ENCODE measurements at places on chromosomes 11 and 22.

- no peak for DNase-seq
Observed at GRCh38 chr11:132627981-132628380, 904.3 kb downstream of the OPCML start.

- peak; percentile 22 for DNase-seq
Observed at GRCh38 chr11:23021287-23021863, 161.1 kb upstream of the CCDC179 start.

GRCh38 chr22:40534379-40535188 lies 101.9 kb downstream of the MRTFA start:
- no peak for DNase-seq

DNA sequence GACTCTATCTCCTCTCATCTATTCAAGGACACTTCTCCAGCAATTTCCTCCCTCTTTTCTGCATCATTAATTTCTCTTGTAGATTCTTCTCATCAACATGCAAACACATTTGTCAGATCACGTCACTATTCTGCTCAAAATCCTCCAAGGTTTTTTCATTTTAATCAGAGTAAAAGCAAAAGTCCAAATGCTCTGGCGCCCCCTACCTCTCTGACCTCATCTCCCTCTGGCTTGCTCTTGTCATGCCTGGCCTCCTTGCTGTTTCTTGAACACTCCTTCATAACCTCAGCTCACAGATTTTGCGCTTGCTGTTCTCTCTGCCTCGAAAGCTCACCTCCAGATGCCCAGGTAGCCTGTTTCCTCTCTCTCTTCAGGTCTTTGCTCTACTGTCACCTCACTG lies 22.4 kb downstream of the RTCB start:
- DNase-seq: no peak

DNA sequence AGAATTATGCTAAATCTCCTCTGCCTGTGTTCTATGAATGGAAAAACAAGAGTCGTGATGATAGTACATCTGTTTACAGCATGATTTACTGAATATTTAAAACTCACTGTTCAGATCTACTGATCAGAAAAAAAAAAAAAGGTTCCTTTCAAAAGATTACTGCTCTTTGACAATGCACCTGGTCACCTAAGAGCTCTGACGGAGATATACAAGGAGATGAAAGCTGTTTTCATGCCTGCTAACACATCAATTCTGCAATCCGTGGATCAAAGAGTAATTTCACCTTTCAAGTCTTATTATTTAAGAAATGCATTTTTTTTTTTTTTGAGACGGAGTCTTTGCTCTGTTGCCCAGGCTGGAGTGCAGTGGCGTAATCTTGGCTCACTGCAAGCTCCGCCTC lies 30.7 kb downstream of the CLTCL1 start:
- no peak for DNase-seq

DNA sequence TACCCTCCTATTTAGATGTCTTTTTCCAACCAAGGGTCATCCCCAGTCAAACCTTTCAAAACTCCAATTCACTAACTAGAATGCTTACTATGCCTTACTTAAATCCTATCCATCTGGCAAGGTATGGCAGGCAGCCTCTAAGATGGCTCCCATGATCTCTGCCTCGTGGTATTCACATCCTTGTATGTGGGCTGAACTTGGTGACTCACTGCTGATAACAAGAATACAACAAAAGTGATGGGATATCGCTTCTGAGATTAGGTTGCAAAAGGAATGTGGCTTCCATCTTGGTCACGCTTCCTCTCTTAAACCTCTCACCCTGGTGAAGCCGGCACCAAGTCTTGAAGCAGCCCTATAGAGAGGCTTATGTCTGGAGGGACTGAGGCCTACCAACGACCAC lies 29.6 kb upstream of the UPB1 start:
- no peak for DNase-seq

DNA sequence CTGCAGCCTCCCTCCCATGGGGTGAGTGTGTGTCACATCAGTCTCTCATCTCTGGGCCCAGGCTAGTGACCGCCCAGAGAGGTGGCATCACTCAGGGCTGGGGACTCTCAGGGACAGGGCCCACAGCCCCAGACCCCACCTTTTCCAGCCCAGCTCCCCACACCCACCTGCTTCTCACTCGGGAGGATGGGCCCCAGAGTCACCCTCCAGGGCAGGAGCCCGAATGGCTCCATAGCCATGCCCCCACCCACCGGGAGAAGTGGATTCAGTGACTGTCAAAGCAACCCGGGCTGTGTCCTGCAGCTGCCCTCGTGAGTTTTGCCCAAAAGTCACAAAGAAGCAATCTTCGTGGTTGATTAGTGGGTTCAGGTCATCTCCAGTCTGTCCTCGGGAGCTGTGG lies 26.0 kb downstream of the PARVG start:
- no peak for DNase-seq

GRCh38 chr22:47280301-47280700 lies 517.9 kb downstream of the TBC1D22A start:
- no peak for DNase-seq

DNA sequence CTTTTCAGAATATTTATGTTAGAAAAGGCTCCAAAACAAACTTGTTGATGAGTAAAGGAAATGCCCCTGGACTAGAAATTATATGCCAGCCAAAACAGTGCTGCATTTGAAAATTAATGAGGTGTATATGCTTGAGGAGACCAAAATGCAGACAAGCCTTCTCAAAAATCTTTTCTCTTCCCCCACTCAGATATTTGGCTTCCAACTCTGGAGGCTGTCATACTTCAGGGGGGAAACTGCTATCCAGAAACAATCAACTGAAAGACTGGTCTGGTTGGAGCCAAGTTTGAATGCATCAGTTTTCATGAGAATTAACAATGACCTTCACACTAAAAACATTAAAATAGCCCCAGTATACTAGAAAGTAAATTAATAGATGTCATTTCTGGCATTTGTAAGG lies 98.2 kb downstream of the SGSM3 start:
- DNase-seq: no peak

DNA sequence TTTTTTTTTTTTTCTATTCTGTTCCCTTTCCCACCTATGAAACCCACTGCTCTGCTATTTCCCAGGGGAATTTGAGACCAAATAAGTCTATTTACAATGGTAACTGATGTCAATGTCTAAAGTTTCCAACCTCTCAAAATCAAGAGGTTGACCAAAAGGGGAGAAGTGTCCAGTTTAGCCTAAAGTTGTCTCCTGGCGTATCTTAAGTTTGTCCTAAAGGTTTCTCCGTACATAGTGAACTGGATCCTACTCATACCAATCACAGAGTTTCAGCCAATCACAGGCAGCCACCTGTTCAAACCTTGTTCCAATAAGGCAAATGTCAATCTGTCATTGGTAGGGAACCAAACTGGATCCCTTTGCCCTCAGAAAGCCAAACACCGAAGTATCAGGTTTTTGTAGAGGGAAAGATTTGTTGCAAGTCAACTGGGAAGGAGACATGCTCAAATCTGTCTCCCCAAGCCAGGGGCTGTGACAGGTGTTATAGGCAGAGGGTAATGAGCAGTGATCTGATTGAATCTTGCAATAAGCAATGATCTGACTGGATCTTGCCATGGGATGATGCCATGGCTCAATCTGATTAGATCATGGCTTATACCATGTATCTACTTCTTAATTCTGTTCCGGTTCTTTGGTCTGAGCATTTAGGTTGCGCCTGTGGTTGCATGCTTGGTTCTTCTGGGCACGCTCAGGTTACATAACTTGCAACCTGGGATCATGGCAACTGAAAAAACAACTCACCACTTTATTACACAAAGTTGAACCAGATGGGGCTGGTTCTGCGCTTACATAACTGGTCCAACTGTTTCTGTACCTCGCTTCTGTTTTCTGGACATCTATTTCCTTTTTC lies 1.1 kb upstream of the VPS37C start:
- no peak for DNase-seq
